ENCODE measurements at places on chromosomes 16 and 17.

- no peak overlapping the region for H3K27ac ChIP-seq
- H3K36me3 ChIP-seq, result no peaks in the 10 kb centered on the region
- no peak overlapping the region for H3K4me3 ChIP-seq
- no peak for DNase-seq
- H3K4me1 ChIP-seq, result no peaks in the 10 kb centered on the region
Measured at GRCh38 chr16:86020971-86021370, 122.0 kb downstream of the IRF8 start.

- H3K27me3 ChIP-seq, result no peaks in the 10 kb centered on the region
- peaks cover 8% of the 10 kb centered on the region for H3K4me1 ChIP-seq
- H3K27ac ChIP-seq, result peak overlapping the region; percentile 25
- H3K4me3 ChIP-seq, result no peak overlapping the region
Measured at GRCh38 chr16:53898993-53899392, 195.0 kb downstream of the FTO start.

DNA sequence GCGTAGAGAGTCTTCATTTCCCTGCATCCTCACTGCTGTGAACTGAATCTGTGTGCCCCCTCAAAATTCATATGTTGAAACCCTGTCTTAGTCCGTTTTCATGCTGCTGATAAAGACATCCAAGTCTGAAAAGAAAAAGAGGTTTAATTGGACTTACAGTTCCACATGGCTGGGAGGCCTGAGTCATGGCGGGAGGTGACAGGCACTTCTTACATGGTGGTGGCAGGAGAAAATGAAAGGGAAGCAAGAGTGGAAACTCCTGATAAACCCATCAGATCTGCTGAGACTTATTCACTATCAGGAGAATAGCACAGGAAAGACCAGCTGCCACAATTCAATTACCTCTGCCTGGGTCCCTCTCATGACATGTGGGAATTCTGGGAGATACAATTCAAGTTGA lies 3.1 kb upstream of the CCDC42 start:
- no peaks in the 10 kb centered on the region for H3K36me3 ChIP-seq
- H3K4me3 ChIP-seq, result no peak overlapping the region
- H3K4me1 ChIP-seq, result no peaks in the 10 kb centered on the region
- peaks cover 5% of the 10 kb centered on the region for H3K27me3 ChIP-seq
- no peak for DNase-seq
- H3K27ac ChIP-seq, result no peak overlapping the region

DNA sequence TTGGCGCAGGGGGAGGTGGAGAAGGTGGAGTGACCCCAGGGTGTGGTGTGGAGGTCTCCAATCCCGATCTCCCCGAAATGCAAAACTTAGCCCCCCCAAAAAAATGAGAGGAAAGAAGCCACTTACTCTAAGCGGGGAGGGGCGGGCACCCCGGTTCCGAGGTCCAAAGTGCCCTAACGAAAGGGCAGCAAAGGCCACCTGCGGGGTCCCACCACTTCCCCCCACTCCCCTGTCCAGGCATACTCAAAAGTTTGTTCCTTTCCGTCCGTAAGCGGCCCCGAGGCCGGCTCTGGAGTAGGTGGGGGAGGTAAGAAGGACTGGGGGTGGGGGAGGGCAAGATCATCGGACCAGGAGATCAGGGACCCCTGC lies 1.1 kb downstream of the TOX3 start:
- H3K4me1 ChIP-seq, result peaks cover 5% of the 10 kb centered on the region
- peaks cover 18% of the 10 kb centered on the region for H3K27me3 ChIP-seq
- no peaks in the 10 kb centered on the region for H3K36me3 ChIP-seq
- H3K4me3 ChIP-seq, result peak overlapping the region; percentile 74

- H3K4me3 ChIP-seq, result no peak overlapping the region
- no peak overlapping the region for H3K27ac ChIP-seq
- peaks cover 23% of the 10 kb centered on the region for H3K27me3 ChIP-seq
- peak; percentile 57 for DNase-seq
- no peaks in the 10 kb centered on the region for H3K36me3 ChIP-seq
- H3K4me1 ChIP-seq, result peaks cover 19% of the 10 kb centered on the region
Measured at GRCh38 chr16:715477-716199, 720 bp downstream of the METRN start.

DNA sequence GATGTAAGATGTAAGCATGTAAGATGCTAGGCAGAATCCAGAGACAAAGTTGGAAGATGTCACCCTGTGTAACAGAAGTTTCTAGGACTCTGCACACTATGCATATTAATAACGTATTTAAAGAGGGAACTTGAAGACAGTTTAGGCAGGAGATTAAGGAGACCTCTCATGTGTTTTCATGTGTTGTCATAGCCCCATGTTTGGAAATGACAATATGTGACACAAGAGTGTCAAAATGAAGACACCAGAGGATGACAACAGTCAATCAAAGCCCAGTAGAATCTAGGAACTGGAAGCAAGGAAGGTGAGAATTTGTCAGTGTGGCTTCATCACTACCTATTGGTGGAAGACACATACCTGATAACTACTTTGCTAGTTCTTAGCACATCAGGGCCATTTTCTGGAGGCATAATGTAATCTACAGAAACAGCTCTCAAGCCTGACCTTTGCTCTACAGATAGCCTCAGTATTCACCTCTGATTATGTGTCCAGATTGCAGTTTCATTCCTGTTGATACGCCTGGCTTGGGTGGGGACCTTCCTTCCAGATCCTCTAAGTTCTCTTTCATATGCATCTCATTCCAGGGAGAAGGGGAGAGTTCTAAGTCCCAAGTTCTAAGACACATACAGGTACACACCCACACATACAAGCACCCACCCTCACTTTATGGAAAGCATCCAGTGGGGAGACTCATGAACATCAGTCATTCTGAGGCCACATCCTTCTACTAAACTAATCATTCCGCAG lies 26.3 kb downstream of the PMP22 start:
- H3K27me3 ChIP-seq, result no peaks in the 10 kb centered on the region
- H3K4me3 ChIP-seq, result no peak overlapping the region
- no peak overlapping the region for H3K27ac ChIP-seq
- no peak for DNase-seq
- peaks cover 9% of the 10 kb centered on the region for H3K4me1 ChIP-seq
- H3K36me3 ChIP-seq, result no peaks in the 10 kb centered on the region

- no peak overlapping the region for H3K4me3 ChIP-seq
- H3K27me3 ChIP-seq, result no peaks in the 10 kb centered on the region
- H3K27ac ChIP-seq, result no peak overlapping the region
Measured at GRCh38 chr17:33039874-33040273, 48.2 kb downstream of the SPACA3 start.

DNA sequence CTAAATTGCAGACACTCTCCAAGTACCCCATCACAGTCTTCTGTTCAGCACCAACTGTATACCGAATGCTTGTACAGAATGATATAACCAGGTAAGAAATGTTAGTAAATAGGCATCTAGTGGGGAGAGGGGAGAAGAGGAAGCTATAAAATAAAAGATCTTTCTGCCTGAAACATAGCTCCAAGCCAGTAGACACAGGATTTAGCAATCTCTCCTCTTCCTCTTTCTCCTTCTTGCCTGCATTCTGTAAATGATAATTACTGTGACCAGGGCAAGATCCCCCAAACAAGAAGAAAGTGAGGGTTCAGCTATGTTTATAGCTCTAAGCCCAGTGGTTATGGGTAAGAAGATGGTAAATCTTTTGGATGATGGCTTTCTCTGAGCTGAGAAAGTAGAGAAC lies 17.9 kb downstream of the ACSM3 start:
- no peak overlapping the region for H3K4me3 ChIP-seq
- no peak for DNase-seq
- no peaks in the 10 kb centered on the region for H3K27me3 ChIP-seq
- H3K36me3 ChIP-seq, result no peaks in the 10 kb centered on the region
- H3K4me1 ChIP-seq, result no peaks in the 10 kb centered on the region
- H3K27ac ChIP-seq, result no peak overlapping the region

DNA sequence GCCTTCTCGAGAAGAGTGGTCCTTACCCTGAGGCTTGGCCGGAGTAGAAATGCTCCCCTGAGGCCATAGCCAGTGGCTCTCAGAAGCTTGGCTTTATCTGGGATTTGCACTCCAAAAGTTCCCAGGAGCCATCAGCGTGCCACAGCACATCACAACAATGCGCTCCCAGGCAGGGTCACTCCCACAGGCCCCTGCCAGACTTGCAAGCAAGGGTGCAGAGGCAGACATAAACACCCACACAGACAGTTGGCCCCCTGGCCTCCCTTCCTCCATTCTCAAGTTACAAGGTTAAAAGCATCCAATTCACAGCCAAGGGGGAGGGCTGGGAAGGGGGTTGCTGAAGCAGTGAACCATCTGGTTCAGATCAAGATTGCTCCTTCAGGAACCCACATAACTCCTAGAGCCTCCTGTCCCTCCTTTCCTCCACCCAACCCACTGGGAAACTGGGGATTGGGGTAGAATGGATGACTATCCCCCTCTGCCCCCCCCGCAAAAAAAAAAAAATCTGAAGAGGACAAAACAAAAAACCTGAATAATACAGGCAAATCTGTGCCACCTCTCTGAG lies 1.8 kb downstream of the ST3GAL2 start:
- no peak overlapping the region for H3K4me3 ChIP-seq
- DNase-seq, result peak; percentile 72
- H3K27me3 ChIP-seq, result no peaks in the 10 kb centered on the region
- H3K4me1 ChIP-seq, result peaks cover 53% of the 10 kb centered on the region
- H3K27ac ChIP-seq, result peak overlapping the region; percentile 75

DNA sequence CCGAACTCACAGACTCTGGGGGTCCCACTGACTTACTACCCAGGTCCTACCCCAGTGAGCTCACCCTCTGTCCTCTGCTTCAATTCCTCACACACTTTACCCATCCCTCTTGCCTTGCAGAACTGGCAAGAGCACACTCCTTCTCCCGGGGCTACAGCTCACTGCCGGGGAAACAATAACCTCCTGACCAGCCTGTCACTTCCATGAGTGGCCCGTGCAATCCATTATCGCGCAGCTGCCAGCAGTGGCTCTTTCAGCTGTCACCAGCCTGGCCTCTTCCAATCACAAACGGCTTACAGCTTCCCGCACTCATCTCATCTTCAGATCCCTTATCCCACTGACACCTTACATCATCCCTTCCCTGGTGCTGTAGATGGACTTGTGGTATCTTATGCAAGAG lies 79.5 kb downstream of the CPPED1 start:
- no peak overlapping the region for H3K27ac ChIP-seq
- H3K27me3 ChIP-seq, result no peaks in the 10 kb centered on the region
- no peaks in the 10 kb centered on the region for H3K4me1 ChIP-seq

DNA sequence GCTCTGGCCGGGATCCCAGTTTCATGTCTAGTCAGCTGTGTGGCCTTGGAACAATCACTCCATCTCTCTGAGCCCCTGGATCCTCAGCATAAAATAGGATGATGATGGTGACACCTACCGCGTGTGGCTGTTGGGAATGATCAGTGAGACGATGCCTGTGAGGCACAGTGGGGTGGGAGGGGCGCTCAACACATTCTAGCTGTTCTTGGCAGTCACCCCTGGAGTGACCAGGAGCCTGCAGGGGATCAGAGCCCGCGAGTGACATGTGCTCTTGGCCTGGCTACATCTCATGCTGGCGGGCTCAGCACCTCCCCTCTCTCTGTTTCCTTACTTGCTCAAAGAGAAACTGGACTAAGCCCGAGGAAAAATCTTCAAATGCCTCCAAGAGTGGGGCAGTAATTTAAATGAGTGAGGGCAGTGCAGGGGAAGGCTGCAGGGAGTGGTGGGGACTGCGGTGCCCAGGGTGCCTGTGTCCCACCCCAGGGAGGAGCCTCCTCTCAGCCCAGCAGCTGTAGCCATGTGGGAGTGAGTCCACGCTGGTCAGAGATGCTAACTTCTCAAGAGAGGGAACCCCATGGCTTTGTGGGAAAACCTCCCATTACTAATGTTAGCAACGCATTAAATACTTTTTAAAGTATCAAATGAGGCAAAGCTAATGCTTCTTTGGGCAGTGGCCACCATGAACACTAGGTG lies 23.1 kb upstream of the DOK4 start:
- H3K27ac ChIP-seq, result peak overlapping the region; percentile 61
- no peaks in the 10 kb centered on the region for H3K27me3 ChIP-seq
- no peak overlapping the region for H3K4me3 ChIP-seq
- H3K4me1 ChIP-seq, result peaks cover 42% of the 10 kb centered on the region

Measured in hepatocyte (in vitro differentiated cells).